ENCODE measurements at places on chromosomes 13 and 19. TPM values are rescaled to one million over a fixed set of nuclear protein-coding genes. Genes with fewer than 3 reads are reported as not detected.

GRCh38 chr13:113869263-113869662 is 5.4 kb upstream of the GAS6 start:
- no peak for DNase-seq

DNA sequence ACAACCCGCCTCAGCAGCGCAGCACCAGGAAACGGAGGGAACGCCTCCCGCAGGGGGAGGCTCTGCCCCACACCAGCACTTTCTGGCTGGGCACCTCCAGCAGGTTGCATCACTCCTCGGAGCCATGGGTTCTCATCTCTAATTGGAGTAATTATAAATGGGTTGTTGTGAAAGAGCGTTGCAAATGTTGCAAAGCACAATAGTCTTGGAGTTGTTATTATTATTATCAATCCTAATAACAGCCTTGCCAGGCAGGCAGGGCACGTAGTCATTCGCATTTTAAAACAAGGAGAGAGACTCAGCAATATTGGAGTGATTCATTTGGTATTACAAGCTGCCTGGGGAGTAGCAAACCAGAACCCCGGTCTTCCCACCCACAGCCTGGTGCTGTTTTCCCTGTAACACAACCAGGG is 108.6 kb upstream of the GJB6 start:
- DNase-seq = no peak

DNA sequence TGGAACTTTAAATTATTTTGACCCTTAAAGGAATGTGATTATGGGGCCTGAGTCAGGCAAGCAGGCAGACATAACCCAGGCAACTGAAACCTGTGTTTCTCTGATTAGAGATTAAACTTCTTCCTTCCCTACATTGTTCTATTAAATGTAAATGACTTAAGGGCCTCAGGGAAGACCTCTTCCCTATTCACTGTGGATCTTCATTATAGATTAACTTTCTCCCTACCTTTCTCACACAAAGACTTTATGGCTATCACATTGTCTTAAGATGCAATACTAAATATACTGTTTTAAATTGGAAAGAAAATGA is 8.8 kb upstream of the METTL21C start:
- DNase-seq = no peak

DNA sequence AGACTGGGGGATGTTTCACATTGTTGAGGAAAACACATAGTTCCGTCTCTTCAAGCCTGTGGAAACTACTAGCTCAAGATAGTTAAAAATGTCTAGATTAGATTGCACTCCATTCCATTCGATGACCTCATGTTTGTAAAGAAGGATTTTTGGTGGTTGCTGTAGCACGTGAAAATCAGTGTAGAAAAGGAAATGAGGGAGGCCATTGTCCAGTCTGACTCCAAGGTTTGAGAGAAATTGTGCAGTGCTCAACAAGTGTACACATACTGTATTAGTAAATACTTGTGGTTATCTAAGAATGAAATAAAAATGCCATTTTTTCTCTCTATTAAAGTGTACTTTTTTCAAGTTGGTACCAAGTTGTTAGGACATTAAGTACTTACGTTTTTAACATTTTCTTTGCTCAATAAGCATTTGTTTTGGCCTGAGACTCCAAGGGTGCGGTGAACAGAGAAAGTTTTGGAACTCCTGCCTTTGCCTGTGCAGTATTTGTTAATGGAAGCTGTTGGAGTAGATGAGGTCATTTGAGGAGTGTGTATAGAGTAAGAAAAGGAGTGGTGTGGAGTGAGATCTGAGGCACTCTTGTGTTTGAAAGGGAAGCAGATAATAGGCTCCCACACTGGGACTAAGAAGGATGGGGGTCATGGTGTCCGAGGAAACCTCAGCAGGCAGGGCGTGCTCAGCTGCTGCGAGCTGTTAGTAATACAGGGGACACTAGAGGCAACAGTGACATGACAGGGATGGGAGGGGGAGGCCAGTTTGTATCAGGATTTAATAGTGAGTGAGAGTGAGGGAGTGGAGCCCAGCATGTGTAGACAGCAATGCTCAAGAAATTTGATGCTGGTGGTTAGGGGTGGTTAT is 4.4 kb downstream of the WASF3 start:
- no peak for DNase-seq

- no peak for DNase-seq
Measured at GRCh38 chr19:51750400-51751094, 1.1 kb downstream of the FPR1 start.

DNA sequence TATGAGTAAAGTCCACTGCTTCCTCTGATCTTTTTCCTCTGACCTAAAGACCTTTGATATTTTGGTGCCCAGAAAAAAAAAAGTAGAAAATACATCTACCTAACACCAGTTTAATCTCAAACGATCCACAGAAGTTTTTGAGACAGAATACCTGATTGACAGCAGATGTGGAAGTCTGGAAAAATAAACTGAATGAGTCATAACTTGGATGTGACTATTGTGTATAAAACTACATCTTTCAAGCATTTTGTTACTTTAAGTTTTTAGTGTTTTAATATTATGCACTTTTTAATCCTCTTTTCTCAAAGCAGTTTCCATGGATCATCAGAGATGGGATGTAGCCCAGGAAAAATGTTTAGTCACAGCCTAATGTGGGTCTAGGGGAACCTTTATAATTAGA is 216.1 kb downstream of the SLITRK1 start:
- no peak for DNase-seq

DNA sequence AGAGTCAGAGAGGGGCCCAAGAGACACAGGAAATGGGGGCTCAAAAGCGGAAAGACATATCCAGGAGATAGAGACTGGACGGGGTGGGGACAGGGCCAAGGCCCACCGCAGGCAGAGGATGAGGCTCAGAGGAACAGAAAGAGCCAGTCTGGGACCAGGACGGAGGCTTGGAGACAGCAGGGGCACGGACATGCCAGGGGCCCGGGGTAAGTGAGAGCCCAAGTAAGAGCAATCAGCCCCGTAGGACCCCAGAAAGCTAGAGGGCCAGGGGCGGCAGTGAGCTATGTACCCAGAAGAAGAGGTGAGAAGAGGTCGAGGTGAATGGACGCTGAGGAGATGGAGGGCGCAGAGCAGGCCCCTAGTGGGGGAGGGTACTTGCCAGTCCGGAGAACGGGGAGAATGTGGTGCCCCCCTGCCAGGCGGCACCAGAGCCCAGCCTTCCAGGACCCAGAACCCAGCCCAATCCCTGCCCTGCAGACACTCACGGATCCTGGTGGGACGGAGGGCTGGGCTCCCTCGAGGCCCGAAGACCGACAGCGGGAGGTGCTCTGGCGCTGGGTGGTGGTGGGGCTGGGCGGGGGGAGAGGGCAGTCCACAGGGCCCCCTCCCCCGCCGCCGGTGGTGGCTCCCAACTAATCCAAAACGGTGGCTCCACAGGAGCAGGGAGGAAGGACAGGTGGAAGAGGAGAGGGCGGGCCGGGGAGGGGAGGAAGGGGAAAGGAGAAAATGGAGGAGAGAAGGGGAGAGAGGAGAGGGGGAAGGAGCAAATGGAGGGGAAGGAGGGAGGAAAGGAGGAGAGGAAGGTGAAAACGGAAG is 1.0 kb downstream of the GRIK5 start:
- DNase-seq = no peak

GRCh38 chr13:83100237-83100636 is 782.0 kb downstream of the SLITRK1 start:
- DNase-seq = no peak

DNA sequence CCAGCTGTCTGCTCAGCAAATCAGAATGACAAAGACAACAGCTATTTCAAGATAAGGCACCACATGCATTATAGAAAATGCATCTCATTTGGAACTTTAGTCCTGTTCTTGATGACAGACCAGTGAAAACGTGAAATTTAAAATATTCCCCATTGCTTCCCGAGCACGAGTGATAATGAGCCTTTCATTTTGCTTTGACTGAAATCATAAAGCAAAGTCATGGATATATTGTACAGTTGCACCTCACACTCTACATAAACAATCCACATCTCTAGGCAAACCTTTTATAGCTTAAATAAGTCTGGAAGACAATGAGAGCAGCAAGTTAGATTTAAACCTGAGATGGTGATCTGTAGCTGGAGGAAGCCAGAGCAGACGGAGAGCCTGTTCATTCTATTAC is 79.1 kb downstream of the FAM216B start:
- DNase-seq = no peak

DNA sequence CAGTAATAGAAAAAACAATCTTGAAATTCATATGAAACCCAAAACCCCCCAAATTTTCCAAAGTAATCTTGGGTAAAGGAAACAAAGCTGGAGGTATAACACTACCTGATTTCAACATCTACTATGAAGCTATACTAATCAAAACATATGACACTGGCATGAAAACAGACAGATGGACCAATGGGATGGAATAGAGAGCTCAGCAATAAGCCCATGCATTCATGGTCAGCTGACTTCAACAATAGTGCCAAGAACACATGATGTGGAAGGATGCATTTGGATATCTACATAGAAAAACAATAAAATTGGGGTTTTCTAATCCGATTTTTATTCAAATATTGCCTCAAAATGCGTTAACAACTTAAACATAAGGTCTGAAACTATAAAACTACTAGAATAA is 32.2 kb upstream of the ZNF766 start:
- DNase-seq = no peak

- DNase-seq = no peak
Measured at GRCh38 chr13:100128838-100129237, 39.9 kb downstream of the PCCA start.

- no peak for DNase-seq
Measured at GRCh38 chr13:19185086-19185864, 3.7 kb upstream of the TUBA3C start.

DNA sequence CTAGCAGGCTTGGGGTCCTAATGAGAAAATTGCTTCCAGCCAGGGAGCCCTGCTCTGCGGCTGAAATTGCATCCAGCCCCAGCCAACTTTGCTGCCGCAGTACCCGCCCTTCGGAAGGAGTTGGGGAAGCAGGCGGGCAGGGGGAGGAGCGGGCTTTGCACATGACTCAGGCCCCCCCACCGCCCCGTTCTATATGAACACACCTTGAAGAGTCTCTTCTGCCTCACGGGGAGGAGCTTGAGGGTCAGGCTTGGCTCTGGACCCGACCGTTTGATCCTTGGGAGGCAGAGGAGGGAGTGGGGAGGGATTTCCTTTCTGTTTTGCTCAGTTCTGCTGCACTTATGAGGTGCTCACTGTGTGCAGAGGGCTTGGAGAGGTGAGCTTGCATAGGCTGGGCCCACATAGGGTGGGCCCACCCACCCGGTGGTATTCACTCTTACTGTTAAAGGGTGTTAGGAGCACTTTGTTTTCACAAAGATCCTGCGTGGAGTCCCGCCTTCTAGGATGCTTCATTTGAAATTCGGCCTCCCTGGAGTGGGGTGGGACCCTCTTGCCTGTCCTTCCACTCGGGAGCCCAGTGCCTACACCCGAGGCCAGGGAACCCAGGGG is 46.5 kb downstream of the LYL1 start:
- DNase-seq = no peak

GRCh38 chr13:98536729-98537128 is 40.2 kb downstream of the STK24 start:
- DNase-seq = no peak

DNA sequence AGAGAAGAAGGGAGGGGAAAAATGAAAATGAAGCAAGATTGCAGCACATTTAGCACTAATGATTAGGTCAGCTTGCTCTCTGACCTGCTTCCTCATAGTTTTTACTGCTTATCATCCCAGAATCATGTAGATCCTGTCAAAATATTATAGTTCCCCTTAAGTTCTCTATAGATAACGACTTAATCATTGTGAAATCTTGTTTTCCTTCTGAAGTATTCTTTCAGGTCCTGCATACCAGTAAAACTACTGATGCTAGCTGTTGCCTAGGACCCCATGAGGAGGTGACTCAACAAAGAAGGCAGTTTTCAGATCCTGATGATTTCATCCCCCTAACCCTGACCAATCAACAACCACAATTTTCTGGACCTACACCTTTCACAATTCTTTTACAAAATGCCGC is 1131.7 kb downstream of the SLITRK5 start:
- no peak for DNase-seq

GRCh38 chr13:56412856-56413255 is 727.9 kb upstream of the PRR20A start:
- no peak for DNase-seq

GRCh38 chr19:41957838-41958366 is 1.2 kb downstream of the RABAC1 start:
- peak; percentile 49 for DNase-seq

DNA sequence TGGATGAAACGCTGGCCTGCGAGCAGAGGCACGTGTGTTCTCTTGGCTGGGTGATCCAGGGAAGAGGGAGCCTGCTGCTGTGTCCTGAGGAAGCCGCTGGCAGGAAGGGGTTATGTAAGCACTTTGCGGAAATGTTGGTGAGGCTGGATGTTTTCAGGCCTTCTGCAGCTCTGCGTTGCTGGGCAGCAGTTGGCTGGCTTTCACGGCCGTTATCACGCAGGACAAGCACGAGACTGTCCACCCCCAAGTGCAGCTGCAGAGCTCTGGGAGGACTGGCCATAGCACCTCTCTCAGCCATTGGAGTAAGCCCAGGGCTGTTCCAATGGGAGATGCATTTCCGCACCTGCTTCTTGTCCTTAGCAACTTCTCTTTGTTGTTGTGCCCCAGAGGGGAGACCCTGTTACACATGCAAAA is 146.9 kb upstream of the SOX21 start:
- DNase-seq = no peak

GRCh38 chr13:46675016-46675415 is 121.9 kb downstream of the ESD start:
- DNase-seq = no peak

GRCh38 chr13:112182846-112183531 is 116.0 kb downstream of the SOX1 start:
- DNase-seq = no peak

GRCh38 chr13:100362781-100363180 is 225.8 kb downstream of the GGACT start:
- no peak for DNase-seq

- DNase-seq = no peak
Measured at GRCh38 chr13:20074966-20075365, 85.9 kb downstream of the GJA3 start.

Gene KIR2DL3
- total RNA-seq = not detected

Gene SPC24
- 54.4 TPM for total RNA-seq

Gene FFAR2
- total RNA-seq = not detected

Gene KASH5
- total RNA-seq = 1.1 TPM

Gene ARHGAP33
- 15.0 TPM for total RNA-seq

Gene DZIP1
- 0.36 TPM for total RNA-seq

Gene ANGPTL8
- total RNA-seq = not detected

Gene KL
- 0.50 TPM for total RNA-seq

Gene C19orf33
- not detected for total RNA-seq

Measured in activated naive CD8-positive, alpha-beta T cell treated with anti-CD3 and anti-CD28 coated beads for 36 hours (primary cell).